ENCODE measurements at places on chromosomes 12 and 14.

DNA sequence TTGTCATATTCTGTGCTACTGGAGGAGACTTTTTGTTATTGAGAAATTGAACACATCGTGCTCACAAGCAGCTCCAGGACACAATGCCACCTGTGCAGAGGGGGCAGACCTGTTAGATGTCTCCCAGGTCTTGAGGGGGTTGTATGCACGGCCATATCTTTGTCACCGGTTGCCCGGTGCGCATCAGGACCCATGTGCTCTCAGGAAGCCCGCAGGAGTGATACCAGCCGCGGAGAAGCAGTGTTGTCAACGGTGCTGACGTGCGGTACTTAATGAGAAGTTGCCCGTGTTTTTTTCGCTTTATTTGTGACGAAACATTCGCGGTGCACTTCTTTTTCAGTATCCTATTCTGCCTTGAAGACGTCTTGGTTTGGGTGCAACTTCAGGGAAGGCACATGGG lies 128.2 kb upstream of the RTL1 start:
- no peak for DNase-seq

GRCh38 chr14:53011053-53011462 lies 60.2 kb upstream of the FERMT2 start:
- DNase-seq = no peak

DNA sequence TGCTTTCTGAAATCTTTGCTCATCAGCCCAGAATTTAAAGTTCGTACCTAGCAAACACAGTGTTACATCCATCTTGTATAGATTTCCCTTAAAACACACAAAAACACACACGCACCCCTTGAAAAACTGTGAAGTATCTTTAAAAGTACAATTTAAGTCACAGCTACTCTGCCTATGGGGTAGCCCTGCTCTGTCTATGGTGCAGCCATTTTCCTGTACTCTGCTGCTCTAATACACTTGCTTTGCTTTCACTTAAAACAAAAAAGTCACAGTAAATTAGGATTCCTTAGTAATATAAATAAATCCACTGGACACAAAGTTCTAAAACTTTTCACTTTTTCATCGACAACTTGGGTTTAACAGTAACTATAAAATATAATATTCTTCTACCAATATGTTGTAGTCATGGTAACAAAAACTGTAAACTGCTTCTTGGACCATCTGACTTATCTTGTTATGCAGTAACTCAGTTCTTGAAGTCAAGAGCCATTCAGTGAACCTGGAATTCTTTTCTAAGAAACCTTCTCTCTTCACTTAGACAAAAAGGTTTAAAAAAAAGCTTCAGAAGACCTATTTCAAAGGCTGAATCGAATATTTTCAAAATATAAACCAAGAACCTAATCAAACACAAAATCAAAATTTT lies 63.5 kb downstream of the MED13L start:
- DNase-seq = no peak

GRCh38 chr14:74917646-74918081 lies 5.4 kb downstream of the RPS6KL1 start:
- DNase-seq = no peak

DNA sequence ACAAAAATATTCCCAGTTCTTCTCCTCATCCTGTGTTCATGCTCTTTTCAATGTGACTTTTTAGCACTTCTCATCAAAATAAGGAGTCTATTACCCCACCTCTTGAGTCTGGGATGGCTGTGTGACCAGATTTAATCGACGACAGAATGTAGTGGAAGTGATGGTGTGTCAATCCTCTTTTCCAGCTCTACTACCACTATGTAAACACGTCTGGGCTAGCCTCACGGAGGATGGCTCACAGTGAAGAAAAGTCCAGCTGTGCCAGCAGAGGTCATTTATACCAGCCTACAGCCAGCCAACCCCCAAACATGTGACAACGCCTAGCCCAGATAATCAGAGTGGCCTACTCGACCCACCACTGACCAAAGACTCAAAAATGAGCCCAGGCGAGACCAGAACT lies 37.3 kb upstream of the FGF6 start:
- no peak for DNase-seq

DNA sequence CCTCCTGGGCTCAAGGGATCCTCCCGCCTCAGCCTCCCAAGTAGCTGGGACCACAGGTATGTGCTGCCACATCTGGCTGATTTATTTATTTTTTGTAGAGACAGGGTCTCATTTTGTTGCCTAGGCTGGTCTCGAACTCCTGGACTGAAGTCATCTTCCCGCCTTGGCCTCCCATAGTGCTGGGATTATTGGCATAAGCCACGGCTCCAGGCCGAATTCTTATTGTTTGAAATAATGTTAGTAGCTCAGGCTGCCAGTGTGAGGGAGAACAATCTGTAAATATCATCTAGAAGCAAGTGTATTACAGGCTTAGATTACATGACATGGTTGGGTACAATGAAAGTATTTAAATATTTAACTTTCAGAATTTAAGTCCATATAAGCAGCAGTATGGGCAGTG lies 8.2 kb downstream of the ACTR6 start:
- DNase-seq = no peak

DNA sequence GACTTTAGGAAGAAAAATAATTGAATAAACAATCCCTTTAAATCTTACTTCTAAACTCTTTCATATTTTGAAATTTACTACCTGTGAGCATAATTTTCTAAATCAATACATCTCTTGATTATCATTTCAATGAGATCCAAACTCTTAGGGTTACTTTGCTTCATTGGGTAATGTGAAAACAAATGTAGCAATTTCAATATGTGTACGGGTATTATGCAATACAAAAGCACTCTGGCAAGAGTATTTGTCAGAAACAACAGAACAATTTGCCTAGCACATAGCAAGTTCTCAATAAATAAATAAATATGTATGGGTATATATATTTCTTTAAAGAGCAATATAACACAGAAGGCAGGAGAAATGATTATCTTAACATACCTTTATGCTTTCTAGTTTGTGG lies 77.1 kb downstream of the PLEKHG7 start:
- no peak for DNase-seq

DNA sequence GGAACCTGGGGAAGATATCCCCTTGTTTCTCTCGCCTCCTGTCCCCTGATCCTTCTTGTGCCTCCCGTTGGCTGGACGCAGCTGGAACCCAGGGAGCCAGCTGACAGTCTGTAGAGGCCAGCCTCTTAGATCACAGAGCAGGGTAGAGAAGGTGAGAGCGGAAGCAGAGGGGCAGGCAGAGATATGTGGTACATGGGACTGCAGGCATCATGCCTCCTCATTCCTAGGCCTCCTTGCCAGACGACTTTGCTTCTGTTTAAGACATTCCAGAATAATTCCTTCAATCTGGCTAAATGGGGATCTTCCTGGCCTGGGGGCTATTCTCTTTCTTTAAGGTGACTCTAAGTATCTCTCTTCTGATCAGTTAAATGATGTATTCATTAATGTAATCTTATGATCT lies 89.4 kb upstream of the MAX start:
- no peak for DNase-seq

- no peak for DNase-seq
These were observed 23.3 kb upstream of the NOS1 start for GRCh38 chr12:117384735-117385134.

DNA sequence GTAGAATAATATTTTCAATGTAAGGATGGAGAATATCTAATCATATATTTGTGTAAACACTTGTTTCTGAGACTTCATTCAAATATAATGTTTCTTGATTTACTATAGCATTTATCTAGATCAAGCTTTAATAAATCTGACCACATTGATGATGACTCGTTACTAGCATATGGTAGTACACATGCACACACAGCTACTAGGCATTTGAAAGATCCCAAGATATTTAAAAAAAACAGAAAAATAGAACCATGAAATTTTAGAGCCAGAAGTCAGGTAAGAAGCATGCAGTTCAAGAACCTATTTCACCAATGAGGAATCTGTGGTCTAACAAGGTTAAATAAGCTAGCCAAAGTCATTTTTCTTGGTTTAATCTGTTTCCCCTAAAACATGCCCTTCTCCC lies 32.0 kb downstream of the DCP1B start:
- DNase-seq = no peak

- DNase-seq = peak; percentile 32
These were observed at the start of gene LRRC43 for GRCh38 chr12:122182887-122183587. LRRC43 (plus strand) TSS chr12:122183123; CDS start chr12:122183145, 22 bp downstream.

DNA sequence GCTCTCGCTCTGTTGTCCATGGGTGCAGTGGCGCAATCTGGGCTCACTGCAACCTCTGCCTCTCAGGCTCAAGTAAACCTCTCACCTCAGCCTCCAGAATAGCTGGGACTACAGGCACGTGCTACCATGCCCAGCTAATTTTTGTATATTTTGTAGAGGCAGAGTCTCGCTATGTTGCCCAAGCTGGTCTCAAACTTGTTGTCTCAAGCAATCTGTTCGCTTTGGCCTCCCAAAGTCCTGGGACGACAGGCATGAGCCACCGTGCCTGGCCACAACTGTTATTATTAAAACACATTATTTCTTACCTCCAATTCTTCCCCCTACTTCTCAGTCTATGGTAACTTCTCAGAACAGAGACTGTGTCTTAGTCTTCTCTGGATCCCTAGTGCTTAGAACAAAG lies 143.3 kb downstream of the DICER1 start:
- no peak for DNase-seq

- no peak for DNase-seq
These were observed 68.3 kb downstream of the ALG10B start for GRCh38 chr12:38384816-38385378.

- no peak for DNase-seq
These were observed 11.7 kb downstream of the ZCCHC8 start for GRCh38 chr12:122489038-122489437.

GRCh38 chr12:68630598-68630997 lies 19.9 kb downstream of the RAP1B start:
- DNase-seq = no peak

GRCh38 chr12:22640851-22641250 lies 15.9 kb downstream of the ETNK1 start:
- no peak for DNase-seq

- no peak for DNase-seq
These were observed 22.6 kb upstream of the LUM start for GRCh38 chr12:91133871-91134270.

- DNase-seq = no peak
These were observed 265.7 kb downstream of the AKAP6 start for GRCh38 chr14:32594766-32595165.

- no peak for DNase-seq
These were observed 48.4 kb downstream of the KTN1 start for GRCh38 chr14:55628426-55628825.

DNA sequence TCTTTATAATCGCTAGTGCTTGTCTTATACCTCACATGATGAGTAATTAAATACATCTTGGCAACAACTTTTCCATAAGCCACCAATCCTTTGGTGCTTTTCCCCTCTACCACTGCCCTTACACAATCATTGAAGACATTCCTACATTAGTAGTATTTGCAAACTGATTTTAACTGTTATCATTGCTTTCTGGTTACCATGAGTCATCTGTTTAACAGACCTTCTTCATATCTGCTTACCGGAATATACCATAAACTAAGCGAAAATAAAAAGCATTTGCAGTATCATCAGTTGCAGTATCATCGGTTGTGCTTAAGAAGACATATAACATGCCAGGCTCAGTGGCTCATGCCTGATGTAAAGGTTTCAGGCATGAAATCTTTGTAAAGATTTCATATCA lies 54.8 kb upstream of the PLEKHA5 start:
- DNase-seq = no peak

DNA sequence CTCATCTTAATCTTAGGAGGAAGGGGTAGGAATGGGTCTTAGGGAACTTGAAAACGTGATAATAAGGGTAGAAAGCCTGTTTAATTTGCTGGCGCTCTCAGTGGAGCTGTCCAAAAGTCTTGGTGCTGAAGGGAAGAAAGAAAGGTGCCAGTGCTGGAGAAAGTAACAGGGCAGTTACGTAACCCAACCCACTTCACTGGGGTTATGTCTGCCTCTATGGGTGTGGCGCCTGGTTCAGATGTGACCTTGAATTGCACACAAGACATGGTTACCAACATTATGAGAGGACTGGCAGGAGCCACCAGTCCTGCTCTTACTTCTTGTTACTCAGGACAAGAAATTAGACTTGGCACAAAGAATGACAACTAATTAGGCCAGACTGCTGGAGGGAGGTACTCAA lies 18.6 kb upstream of the GPATCH2L start:
- DNase-seq = no peak

DNA sequence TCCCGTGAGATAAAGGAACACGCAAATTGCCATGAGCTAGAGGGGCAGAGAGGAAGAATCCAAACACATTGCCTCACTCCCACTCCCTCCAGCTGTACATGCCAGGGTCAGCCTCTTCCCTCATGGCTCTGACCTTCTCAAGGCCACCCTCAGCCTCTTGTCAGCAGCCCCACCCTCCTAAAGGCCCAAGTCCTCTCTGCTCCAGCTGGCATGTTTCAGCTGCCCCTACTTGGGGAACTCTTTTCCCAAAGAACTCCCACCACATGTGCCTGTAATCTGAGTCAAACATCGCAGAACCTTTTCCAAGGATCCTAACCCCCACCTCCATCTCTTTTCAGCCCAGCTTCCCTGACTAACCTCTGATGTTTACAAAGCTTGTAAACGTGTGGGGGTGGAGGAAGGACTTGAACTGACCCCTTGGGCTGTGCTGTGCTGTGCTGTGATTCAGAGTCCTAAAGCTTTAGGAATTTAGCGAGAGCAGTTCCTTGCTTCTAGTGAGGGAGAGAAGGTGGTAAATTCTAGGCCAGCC lies 7.3 kb upstream of the CACNB3 start:
- DNase-seq = no peak

GRCh38 chr12:111780166-111780565 lies 13.4 kb downstream of the ALDH2 start:
- no peak for DNase-seq

DNA sequence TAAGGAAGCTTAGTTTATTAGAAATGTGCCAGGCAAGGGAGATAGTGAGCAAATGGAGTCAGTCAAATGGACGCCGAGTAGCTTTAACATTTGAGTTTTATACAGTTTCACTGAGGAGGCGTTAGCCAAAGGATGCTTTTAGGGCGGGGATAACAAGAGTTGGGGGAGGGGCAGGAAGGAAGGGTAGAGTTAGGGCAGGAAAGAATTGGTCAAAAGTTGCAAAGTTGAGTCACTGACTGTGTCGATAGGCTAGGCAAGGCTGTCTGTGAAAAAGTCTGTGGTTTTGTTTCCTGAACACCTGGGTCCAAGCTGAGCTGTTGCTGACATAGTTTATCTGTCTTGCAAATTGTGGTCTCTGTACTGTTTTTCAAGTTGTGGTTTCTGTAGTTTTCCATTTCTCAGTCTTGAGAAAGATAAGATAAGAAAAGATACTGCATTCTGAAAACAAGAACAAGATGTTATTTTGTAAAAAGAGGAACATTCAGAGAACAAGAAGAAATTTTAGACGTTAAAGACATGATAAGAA lies 62.6 kb upstream of the RESF1 start:
- DNase-seq = peak; percentile 93

DNA sequence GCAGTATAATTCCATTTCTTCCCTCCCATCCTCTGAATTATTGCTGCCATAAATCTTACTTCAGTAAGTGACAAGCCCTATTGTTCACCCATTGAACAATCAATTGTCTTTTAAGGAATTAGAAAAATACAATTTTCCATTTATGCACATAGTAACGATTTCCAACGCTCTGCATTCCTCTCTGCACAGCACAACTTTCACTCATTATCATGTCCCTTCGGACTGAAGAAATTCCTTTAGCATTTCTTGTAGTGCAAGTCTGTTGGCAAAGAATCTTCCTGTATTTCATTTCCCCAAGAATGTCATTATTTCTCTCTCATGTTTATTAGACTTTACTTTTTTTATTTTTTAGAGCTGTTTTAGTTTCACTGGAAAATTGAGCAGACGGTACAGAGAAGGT lies 252.1 kb upstream of the RTL1 start:
- no peak for DNase-seq
